ENCODE measurements at places on chromosomes 1 and 21. TPM values are rescaled to one million over a fixed set of nuclear protein-coding genes. Genes with fewer than 3 reads are reported as not detected.
A peak's percentile ranks its signal among the peaks of the same experiment; 100 is the strongest.

DNA sequence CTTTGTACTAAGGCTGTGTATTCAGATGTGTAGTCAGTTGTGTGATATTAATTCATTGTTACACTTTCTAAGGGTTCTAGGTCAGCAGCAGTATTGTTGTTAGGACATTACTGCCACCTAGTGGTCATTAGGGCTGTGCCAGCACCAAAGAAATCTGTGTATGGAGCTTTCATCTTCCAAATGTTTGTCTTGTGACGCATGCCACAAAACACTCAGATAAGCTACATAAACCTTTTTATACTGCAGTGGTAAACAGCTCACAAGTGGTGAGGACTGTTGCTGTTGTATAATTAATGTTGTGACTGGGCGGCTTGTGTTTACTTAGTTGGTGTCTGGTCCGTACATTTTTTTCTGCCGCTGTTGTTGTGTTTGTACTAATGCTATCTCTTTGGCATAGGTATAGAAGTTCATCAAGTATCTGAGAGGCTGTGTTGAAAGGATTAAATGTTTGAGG, 51.7 kb downstream of the S1PR1 start:
- DNase-seq = peak; percentile 5

DNA sequence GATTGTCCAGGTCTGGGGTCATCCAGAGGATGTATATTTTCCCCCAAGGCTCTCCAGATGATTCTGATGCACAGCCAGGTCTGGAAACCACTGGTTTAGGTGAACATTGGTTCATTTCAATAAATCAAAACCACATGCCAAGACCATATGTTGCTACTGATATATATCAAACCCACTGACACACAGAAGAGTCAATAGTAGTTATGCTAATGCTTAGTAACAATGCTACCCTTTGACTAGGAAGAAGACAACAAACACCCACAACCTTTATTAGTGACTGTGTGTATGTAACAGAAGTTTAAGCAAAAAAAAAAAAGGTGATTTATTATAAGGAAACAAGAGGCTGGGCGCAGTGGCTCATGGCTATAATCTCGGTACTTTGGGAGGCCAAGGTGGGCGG, 35.6 kb upstream of the POU2F1 start:
- DNase-seq = no peak

GRCh38 chr1:222095606-222096475, 354.0 kb upstream of the DUSP10 start:
- no peak for DNase-seq

DNA sequence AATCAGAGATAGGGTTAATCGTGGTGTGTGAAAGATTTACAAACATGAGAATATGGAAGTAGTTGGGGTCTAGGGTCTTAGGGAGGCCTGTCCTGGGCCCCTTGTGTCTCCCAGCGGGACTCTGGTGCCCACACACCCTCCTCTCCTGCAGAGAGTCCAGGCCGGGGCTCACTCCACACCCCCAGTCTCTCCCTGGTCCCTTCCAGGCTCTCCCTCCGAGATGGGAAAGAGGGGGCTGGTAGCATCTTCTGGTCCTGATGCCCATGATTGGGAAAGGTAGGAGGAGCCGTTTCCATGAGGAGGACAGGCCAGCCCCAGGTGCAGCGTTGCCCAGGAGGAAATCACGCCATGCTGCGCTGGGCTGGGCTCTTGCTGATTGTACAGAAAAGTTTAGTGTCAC, 26.6 kb downstream of the PCNT start:
- DNase-seq = no peak

- DNase-seq = no peak
Measured at GRCh38 chr1:64624218-64624713, 120.6 kb upstream of the RAVER2 start.

The HOOK1 gene
- 16.8 TPM for total RNA-seq

The CFHR4 gene
- 0.31 TPM for total RNA-seq

The CRNN gene
- total RNA-seq = not detected

DNA sequence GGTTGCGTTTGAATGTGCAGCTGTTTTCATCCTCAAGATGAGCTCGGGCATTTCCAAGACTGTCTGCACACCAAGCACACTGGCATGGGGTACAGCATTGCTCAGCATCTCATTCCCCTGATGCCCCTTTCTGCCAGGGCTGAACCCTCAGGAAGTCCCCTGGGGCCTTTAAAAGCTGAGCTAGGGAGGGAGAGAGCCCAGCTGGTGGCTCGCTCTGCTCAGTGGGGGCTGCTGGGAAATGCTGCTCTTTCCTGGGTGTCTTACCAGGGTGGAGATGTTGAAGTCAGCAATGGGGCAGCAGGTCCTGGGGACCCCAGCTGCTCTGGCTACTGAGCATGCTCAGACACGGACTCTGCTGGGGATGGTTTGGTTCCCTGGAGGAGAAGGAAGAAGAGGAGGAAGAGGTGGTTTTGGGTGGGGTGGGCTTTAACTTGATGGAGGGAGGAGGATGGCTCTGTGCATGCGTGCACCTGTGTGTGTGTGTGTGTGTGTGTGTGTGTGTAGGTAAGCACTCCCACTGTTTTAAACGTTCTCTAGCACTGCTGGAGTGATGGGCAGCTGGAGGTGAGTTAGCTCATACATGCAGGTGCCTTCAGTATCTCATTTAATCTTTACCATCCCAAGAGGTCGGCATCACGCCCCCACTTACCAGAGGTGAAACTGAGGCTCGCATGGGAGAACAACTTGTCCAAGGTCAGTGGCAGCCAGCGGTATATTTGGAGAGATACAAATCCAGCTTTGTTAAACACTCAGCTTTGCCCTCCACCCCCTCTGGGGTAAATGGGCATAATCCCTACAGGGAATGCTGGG, 40.9 kb downstream of the ACTL8 start:
- DNase-seq = no peak

DNA sequence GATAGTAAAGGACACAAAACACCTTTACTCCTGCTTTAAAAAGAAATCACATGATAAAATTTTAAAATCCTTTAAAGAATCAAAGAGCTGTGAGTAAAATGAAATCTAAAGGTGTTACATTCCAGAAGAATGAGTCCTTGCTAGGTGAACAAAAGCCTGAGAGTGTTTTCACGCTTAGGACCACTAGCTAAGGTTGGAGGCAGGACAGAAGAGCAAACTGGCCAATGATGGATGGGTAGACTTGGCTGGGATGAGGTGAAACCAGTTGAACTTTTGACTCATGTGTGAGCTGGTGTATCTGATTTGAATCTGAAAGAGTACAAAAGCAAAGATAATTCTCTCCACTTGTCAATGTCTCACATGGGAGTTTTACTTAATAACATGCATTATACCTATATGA, 35.1 kb downstream of the CATSPERE start:
- DNase-seq = no peak

GRCh38 chr1:18344755-18345154, 136.0 kb upstream of the KLHDC7A start:
- no peak for DNase-seq

- DNase-seq = peak; percentile 28
Measured at GRCh38 chr1:50977575-50978143, 7.6 kb downstream of the CDKN2C start.

DNA sequence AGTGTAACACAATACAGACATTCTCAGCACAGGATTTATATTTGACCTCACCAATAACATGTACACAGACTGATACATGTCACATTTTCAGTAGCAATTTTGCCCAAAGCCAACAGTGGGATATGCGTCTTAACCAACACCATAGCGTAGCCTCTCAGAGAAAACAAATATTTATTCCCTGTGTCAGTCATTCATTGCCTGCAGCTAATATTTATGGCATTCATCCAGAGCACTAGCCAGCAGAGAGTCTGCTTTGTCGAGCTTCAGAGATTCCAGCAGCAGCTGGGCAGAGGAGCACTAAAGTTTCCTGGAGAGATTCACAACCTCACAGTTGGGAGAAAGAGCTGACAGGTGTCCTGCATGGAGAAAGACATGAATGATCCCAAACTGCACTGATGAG, 400.7 kb upstream of the DAB1 start:
- DNase-seq = no peak

DNA sequence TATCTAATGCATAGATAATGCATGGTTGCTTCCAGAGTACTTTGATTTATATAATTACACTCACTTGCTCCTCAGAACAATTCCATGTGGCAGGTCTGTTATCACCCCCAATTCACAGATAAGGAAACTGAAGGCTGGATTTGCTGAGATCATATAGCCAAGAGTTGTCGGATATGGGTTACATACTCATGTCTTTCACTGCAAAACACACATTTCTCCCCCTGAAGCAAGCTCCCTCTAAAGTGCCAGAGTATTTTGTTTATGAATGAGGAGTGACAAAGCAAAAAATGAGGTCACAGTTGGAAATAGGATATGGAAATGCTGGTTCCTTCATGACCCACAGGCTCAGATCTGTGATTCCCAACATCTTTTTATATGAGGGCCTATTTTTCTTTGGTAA, 134.2 kb downstream of the ROR1 start:
- DNase-seq = no peak

- no peak for DNase-seq
Measured at GRCh38 chr1:48693674-48694320, 82.9 kb downstream of the BEND5 start.

DNA sequence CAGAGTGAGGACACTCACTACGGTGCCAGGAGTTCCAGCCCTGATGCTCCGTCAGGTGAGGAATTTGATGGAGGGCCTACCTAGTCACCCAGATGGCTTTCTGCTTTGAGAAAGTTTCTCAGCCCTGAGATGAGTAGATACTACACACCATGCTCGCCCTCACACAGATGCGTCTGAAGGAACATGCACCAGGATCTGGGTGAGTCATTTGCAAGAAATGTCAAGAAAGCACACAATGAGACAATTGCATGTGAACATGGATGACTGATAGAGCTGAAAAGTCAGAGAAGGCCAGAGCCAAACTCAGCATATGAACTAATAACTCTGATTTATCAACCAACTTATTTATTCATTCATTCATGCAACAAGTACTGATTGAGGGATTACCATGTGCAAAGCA, 483.9 kb downstream of the OMA1 start:
- no peak for DNase-seq

The KDF1 gene
- total RNA-seq = not detected

- no peak for DNase-seq
Measured at GRCh38 chr1:83499998-83500397, 498.9 kb downstream of the TTLL7 start.

DNA sequence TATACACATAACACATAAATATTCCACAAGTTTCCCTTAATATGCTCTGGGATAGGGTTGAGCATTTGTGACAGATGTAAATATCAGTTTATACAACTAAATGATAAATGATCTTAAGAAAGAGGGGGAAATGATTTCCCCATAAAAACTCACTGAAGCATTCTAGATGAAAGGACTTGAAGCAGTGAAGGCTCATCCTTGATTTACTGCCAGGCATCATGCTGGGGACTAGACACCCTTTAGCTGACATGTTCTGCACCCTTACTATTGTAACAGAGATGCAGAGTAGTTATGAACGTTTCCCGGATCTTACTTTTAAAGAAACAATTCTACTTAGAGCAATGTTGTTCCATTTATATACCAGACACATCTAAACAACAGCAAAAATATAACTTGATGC, 235.8 kb downstream of the PTGER3 start:
- no peak for DNase-seq

DNA sequence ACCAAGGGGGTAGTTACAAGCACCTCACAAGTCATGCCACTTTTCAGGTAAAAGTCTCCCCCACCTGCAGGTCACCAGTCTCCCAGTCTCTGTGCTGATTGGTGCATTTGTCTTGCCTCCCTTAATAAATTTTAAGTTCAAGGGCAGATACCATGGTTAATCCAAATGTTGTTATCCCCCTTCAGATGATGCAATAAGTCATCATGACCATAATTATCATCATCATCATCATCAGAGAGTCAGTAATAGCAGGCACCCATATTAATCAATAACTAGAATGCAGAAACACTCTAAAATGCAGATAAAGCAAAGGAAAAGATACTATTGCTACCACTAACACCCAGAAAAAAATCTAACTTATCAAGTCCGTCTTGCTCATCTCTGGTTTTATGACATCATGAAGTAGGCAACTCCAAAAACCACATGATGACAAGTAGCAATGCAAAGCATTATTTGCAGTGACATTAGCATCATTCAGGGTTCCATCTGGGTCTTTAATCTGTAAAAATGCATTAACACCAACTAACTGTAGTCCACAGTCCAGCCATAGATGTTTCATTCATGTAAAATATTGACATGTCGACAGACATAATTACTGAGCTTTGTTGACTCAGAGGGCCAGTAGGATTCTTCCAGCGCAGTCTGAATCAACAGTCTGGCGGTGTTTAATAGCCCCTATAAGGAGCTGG, 492.0 kb upstream of the RUNX1 start:
- no peak for DNase-seq

The NECTIN4 gene
- total RNA-seq = not detected

The FNDC5 gene
- total RNA-seq = 17.0 TPM

DNA sequence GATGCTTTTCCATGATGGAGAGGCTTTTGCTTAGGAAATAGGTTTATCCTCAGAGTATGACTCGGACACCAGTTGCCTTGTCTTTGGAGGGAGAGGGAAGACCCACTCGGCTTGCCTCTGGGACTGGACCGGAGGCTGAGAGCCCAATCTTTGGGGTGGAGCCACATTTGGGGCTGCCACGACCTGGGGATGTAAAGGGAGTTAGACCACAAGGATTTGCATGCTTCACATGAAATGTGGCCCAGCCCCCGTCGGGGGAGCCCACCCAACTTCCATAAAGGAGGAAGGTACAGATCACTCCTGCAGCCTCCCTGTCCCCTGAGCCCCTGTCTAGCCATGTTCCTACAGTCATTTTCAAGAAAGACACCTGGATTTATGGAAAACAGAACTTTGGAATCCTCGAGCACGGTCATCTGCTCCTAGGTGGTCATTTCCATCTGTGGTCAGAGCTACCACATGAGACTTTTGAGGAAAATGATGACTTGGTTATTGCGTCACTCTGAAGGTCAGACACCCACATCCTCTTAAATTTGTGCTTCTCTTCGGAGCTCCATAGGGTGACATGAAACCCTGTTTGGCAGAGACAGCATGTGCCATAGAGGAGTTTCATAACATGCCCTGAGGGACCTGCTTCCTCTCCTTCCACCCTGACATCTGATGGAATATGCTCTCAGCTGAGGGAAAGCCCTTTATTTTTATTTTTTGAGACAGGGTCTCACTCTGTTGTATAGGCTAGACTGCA, 99.4 kb upstream of the SLC45A1 start:
- no peak for DNase-seq

DNA sequence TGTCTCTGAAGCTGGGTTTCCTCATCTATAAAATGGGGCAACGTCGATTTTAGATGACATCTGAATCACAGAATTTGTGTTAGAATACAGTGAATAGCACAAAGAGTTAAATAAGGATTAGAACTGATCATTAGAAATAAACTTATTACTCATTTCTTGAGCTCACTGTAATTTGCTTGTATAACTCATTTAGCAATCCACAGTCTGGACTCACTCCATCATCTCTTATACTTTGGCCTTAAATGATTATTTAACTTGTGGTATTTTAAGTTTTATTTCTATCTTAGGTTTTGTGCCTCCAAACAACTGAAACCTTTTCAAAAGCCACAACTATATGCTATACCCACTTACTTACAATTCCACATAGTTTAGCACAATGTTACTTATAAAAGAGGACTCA, 128.0 kb downstream of the CDC42BPA start:
- DNase-seq = no peak
